ENCODE measurements at places on chromosomes 7 and 10. TPM values are rescaled to one million over a fixed set of nuclear protein-coding genes. Genes with fewer than 3 reads are reported as not detected.

Gene IL2RA
- 2.2 TPM for total RNA-seq

Gene PLAU
- total RNA-seq = 13.8 TPM

Gene GHRHR
- total RNA-seq = not detected

Gene PRSS37
- total RNA-seq = not detected

Gene CFTR
- total RNA-seq = 1.9 TPM

Gene CNPY1
- total RNA-seq = not detected

Gene TCAF2
- total RNA-seq = 14.3 TPM

Gene PPP1R3C
- total RNA-seq = 113 TPM

Gene KCP
- 14.5 TPM for total RNA-seq

Gene AKR1C3
- 166 TPM for total RNA-seq

Gene CPEB3
- 6.0 TPM for total RNA-seq

Gene FXYD4
- total RNA-seq = 13.8 TPM

Gene C10orf62
- not detected for total RNA-seq

Gene TMEM270
- total RNA-seq = not detected

Gene CHST15
- total RNA-seq = 15.7 TPM

Gene HOXA5
- 10.4 TPM for total RNA-seq

All from ureter (tissue), 1 donor.